Ascending aorta (tissue), 2 donors: ENCODE measurements at places on chromosomes 12 and 14. TPM values are rescaled to one million over a fixed set of nuclear protein-coding genes. Genes with fewer than 3 reads are reported as not detected.

Gene CAPZA3
- not detected for total RNA-seq

Gene STAT2
- total RNA-seq = 246 TPM

GRCh38 chr12:51246254-51246853 is 7.7 kb downstream of the DAZAP2 start:
- no peak for DNase-seq

Gene NID2
- total RNA-seq = 12.2 TPM

DNA sequence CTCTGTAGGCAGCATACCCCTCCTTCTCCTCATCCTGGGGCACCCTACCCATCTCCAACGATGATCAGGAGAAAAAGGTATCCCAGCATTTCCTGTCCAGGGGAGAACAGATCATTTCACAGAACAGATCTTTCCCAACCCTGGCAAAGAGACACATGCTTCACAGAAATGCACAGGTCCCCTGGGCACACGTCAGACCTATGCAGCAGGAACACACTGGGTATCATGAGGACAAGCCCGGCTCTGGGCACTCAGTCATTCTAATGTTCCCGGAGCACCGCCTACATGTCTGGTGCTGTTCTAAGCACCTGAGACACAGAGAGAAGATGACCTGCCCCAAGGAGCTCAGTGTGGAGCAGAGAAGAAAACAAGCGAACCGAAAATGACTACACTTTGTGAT is 56.2 kb downstream of the ACTN1 start:
- peak; percentile 31 for DNase-seq

Gene KLHDC1
- total RNA-seq = not detected

DNA sequence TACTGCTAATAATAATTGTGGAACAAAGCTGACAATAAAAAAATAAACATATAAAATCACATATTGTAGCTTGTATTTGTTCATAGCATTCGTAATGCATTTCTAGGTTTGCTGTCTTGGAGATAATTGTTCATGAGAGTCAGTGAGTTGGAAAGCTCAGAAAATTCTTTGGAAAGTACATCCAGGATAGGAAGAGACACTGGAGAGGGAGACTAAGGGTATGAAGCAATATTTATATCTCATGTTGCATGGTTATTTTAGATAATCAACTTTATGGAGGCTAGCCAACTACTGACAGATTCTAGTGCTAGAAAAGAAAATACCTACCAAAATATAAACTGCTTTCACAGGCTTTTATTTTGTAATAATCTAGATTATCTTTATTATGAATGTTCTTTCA is 1095.2 kb downstream of the FSCB start:
- no peak for DNase-seq

- DNase-seq = no peak
Observed at GRCh38 chr14:100694579-100695422, 31.9 kb upstream of the DLK1 start.
